ENCODE measurements at places on chromosomes 12 and 14.

DNA sequence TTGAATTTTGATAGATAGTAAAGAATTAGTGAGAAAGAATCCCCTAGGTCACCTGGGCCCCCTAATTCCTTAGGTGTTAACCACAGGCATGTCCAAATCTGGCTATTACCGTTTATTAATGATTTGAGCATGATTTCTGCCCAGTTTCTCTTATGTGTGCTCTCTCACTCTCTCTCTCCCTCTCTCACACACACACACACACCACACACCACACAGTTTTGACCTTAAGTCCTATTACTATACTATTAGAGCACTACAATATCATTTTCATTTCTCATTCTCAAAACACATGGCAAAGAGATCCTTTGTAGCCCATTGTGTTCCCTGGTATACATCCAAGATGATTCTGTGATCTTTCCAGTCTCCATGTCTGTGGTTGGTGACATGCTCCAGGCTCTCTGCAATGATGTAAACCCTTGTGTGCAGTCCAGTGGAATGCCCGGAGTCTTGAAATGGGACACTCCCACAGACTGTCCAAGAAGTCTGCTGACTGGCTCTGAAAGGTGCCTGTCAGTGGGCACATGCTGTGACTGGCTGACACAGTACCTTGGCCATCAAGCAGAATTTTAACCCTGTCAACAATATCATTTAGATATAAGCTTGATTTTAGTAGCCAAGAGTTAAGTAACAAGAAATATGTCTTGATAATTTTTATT, 96.2 kb downstream of the FIGNL2 start:
- no peak for DNase-seq

DNA sequence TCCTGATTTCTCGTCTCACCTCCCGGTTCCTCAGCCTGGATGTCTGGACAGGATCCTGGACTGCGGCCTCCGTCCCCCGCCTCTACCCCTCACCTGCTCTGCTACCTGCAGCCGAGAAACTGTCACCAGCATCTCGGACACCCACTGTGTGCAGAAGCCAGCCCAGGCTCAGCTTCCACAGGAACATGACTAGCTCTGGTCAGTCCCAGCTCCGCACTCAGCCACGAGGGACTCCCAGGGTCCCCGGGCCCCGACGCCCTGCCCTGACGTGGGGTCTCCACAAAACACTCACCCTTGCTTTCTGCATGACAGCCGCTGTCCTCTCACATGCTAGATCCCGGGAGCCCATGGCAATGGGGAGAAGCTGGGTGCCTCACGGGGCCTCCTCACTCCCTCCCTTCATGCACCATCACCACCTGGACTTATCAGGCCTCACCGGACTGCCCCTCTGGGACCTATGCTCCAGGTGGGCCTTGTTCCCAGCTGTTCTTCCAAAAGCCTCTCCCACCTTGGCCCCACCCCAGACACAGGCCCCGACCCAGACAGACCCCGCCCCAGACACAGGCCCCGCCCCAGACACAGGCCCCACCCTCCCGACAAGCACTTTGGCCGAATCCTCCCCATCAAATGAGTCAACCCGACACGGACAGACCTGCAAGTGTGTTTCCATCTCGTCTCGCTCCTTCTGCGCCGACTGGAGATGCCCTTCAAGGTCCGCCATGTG, 26.9 kb upstream of the ANKLE2 start:
- no peak for DNase-seq

- DNase-seq, result no peak
Observed at GRCh38 chr14:106380740-106381139, 854.4 kb downstream of the TMEM121 start.

DNA sequence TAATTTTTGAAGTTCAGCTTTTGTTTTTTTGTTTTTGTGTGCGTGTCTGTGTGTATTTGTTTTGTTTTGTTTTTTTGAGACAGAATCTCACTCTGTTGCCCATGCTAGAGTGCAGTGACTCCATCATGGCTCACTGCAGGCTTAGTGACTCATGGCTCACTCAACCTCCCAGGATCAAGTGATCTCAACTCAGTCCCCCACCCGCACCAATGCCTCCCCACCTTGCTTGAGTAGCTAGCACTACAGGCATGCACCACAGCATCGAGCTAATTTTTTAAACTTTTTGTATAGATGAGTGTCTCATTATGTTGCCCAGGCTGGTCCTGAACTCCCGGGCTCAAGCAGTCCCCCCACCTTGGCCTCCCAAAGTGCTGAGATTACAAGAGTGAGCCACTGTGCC, 981.4 kb downstream of the BCL11B start:
- no peak for DNase-seq

GRCh38 chr14:93116676-93117200, 1.0 kb upstream of the ITPK1 start:
- DNase-seq, result no peak

Measured in CMK (cell line).